ENCODE measurements at places on chromosomes 5 and 9. TPM values are rescaled to one million over a fixed set of nuclear protein-coding genes. Genes with fewer than 3 reads are reported as not detected.
A peak's percentile ranks its signal among the peaks of the same experiment; 100 is the strongest.

- H3K4me3 ChIP-seq: no peak overlapping the region
- DNase-seq: no peak
- H3K36me3 ChIP-seq: peaks cover 6% of the 10 kb centered on the region
- no peaks in the 10 kb centered on the region for H3K27me3 ChIP-seq
- H3K4me1 ChIP-seq: peaks cover 3% of the 10 kb centered on the region
- H3K27ac ChIP-seq: no peak overlapping the region
Measured at GRCh38 chr9:631596-631995, 209.9 kb upstream of the DMRT1 start.

DNA sequence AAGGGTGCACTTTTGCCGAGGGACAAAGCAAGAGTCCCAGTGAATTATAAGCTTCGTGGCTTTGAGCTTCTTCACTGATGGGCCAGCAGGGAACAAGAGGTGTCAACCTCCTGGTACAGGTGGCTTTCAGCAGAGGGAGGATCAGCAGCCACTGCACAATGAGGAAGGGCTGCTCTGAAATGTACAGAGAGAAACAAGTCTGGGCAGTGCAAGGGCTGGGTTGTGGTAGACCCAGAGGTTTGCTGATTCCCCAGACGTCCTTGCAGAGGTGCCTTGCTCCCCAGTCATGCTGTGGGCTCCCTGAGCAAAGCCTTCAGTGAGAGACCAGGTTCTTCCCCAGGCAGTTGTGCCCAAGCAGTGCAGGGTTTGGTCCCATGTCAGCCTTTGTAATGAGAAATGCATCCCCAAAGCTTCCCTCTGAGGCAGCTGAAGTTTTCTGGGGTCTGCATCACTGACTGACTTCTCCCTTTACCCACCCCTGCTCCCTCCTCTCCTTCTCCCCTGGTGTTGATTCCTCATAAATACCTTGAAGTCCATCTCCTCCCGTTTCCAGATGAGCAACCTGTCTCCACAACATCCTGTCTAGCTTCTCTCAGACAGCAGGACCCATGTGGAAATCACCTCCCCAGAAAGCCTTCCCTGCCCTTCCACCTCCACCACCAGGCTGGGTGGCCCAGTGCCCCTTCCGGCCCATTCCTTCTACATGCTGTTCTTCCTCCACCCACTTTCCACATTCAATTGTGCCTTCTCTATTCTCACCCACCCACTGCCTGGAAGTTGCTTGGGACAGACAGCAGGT is 599.6 kb upstream of the ADAMTS16 start:
- H3K27ac ChIP-seq: no peak overlapping the region
- H3K27me3 ChIP-seq: no peaks in the 10 kb centered on the region
- H3K36me3 ChIP-seq: no peaks in the 10 kb centered on the region
- no peaks in the 10 kb centered on the region for H3K4me1 ChIP-seq
- no peak for DNase-seq

DNA sequence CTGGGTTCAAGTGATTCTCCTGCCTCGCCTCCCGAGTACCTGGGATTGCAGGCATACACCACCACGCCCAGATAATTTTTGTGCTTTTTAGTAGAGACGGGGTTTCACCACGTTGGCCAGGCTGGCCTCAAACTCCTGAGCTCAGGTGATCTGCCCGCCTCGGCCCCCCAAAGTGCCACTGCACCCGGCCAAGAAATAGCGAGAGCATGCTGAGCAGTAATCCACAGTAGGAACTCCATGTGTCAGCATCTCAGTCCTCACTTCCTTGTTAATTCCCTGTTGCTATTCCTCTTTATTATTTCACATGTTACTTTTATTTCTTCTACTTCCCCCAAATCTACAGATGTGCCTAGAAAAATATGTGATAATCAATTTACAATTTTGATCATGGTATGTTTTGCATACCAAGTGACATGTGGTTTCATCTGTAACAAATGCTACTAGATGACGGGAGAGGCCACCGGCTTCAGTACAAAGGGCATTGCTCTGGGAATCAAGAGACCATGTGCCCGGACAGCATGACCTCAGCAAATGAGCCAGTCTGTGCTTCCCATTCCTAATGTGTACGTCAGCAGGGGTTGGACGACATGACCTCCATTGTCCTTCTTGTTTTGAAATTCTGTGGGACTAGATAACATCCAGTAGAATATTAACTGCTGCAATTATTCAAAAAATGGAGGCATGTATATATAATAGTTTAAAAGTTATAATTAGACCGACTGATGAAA is 61.6 kb downstream of the FNBP1 start:
- H3K27ac ChIP-seq: no peak overlapping the region
- no peaks in the 10 kb centered on the region for H3K27me3 ChIP-seq
- peaks cover 4% of the 10 kb centered on the region for H3K4me1 ChIP-seq
- peaks cover 23% of the 10 kb centered on the region for H3K36me3 ChIP-seq
- DNase-seq: no peak

- DNase-seq: no peak
- peaks cover 4% of the 10 kb centered on the region for H3K36me3 ChIP-seq
- H3K4me3 ChIP-seq: no peak overlapping the region
Measured at GRCh38 chr5:60961685-60962084, 16.7 kb downstream of the NDUFAF2 start.

DNA sequence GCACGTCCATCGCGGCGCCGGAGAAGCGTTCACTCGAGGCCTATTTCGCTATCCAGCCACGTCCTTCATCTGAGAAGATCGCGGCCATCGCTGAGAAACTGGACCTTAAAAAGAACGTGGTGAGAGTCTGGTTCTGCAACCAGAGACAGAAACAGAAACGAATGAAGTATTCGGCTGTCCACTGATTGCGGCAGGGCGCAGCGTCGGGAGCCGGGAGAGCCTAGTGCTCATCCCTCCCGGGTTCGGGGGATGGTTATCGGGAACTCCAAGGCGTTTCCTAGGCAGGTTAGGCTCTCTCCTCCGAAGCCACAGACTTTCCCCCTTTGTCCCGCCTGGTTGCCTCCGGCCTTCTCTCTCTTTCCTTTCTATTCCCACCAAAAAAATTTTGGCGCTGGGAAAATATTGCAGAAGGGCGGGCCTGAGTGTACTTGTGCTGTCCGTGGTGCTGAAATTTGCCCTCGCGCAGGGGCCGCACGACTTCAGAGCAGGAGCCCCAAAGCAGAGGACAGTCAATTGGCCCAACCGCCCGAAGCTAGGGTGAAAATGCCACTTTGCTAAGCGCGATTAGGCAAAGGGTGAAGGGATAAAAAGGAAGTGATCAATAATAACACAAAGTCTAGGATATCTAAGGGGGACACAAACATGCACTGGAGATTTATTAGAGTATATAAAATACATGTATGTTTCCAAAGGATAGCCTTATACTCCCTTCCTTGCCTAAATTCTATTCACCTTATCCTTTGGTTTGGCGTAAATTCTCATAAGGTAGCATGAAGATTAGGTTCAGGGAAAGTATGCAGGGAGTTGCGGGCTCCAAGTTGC is 1.8 kb downstream of the POU4F3 start:
- H3K36me3 ChIP-seq: no peaks in the 10 kb centered on the region
- H3K4me1 ChIP-seq: no peaks in the 10 kb centered on the region
- H3K27ac ChIP-seq: no peak overlapping the region
- H3K4me3 ChIP-seq: no peak overlapping the region
- DNase-seq: peak; percentile 48

GRCh38 chr5:95773335-95774059 is 42.4 kb downstream of the RHOBTB3 start:
- H3K27ac ChIP-seq: no peak overlapping the region
- DNase-seq: no peak
- no peak overlapping the region for H3K4me3 ChIP-seq

DNA sequence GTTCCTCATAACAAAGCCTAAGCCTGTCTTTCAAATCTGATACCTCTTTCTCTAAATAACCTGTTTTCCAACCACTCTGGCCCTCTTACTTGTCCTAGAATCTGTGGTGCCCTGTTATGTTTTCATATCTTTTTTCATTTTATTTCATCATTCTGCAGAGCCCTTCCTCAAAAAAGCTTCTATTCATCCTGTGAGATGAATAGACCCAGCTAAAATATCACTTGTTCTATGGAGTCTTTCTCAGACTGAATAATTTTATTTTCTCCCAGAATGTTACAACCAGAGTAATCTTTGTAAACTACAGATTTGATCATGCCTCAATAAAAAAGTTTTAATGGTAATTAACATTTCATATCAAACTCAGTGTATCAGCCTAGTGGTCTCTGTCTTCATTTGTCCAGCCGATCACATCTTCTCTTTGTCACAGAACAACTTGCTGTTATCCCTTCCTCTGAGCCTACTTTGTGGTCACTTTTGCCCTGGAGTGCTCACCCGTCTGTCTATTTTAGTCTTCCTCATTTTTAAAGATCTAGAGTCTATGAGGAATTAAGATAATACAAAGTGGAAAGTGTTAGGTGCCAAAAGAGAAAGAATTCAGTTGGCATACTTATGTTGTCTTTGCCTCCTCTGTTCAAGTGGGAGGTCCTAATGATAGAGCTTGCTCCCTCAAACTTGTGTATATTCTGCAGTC is 77.8 kb downstream of the ZCCHC7 start:
- H3K36me3 ChIP-seq: peaks cover 27% of the 10 kb centered on the region
- no peaks in the 10 kb centered on the region for H3K27me3 ChIP-seq
- peak overlapping the region; percentile 95 for H3K27ac ChIP-seq
- no peak for DNase-seq
- H3K4me3 ChIP-seq: peak overlapping the region; percentile 53
- peaks cover 70% of the 10 kb centered on the region for H3K4me1 ChIP-seq

DNA sequence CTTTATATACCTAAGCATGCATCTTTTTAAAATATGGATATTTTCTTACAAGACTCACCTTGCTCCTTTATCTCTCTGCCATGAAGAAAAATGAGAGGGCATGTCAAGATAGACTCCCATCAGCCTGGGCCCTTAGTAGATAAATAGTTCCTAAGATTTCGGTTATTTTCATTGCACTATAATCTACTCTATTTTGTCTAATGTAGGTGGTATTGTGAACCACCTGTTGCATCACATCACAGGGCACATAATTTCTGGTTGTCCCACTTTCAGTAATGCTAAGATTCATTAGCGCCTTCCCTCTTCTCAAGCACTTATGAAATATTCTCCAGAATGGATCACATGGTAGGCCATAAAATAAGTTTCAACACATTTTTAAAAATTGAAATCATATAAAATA is 202.5 kb upstream of the ADRA1B start:
- H3K27ac ChIP-seq: no peak overlapping the region
- H3K4me3 ChIP-seq: no peak overlapping the region
- DNase-seq: no peak

- no peak overlapping the region for H3K27ac ChIP-seq
- no peaks in the 10 kb centered on the region for H3K4me1 ChIP-seq
- no peaks in the 10 kb centered on the region for H3K27me3 ChIP-seq
Measured at GRCh38 chr9:128625391-128626146, 31.1 kb downstream of the DYNC2I2 start.

DNA sequence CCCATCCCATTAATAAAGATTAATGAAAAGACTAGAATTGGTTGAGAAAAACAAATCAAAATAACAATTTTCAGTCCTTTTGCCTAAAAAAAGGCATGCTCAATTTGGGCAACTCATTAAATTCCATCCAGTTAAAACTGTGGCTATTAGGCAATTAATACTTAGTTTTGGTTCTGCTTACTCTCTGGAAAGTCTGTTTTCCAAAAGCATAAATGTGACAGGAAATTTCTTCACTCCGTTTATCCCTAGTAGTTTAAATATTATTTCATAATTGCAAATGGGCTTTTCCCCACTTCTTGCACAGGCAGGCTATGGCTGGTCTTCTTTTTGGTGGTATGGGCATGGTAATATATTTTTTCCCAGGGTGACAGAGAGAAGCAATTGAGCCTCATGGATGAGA is 373.3 kb upstream of the KLF4 start:
- H3K36me3 ChIP-seq: no peaks in the 10 kb centered on the region
- DNase-seq: no peak
- H3K4me1 ChIP-seq: peaks cover 13% of the 10 kb centered on the region
- H3K27me3 ChIP-seq: no peaks in the 10 kb centered on the region

GRCh38 chr5:124438903-124439281 is 307.5 kb downstream of the ZNF608 start:
- no peak overlapping the region for H3K4me3 ChIP-seq
- H3K27me3 ChIP-seq: no peaks in the 10 kb centered on the region
- no peaks in the 10 kb centered on the region for H3K36me3 ChIP-seq

DNA sequence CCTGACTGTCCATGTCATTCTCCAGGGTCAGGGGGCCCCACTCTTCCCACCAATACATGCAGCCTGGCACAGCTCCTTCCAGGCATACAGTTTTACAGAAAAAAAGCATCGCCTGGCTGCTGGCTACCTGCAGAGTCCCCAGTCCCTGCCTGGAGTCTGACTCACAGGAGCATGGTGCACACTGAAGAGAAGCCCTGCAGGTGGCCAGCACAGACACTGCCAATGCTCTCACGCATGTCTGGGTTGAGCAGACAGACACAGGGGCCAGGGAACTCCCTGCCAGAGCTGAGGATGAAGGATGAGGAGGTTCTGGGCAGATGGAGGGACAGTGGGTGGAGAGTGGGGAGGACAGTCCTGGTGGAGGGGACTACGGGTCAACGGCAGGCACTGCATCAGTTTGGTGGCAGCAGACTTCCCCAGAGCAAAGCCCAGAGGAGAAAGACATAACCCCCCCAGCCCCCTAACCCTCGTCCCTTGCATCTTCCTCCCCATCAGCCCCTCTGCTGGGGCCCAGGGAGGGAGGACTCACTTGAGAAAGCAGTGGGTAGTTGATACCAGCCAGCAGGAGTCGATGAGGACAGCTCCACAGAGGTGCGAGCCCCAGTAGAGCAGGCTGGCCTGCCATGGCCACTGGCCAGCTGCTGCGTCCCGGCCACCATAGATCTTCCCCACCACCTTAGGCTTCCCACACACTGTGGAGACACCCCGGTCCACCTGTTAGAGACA is 72.9 kb upstream of the SPTLC1 start:
- DNase-seq: no peak
- no peaks in the 10 kb centered on the region for H3K4me1 ChIP-seq
- H3K36me3 ChIP-seq: no peaks in the 10 kb centered on the region
- H3K4me3 ChIP-seq: no peak overlapping the region
- no peaks in the 10 kb centered on the region for H3K27me3 ChIP-seq
- no peak overlapping the region for H3K27ac ChIP-seq

- H3K27me3 ChIP-seq: no peaks in the 10 kb centered on the region
- H3K4me1 ChIP-seq: no peaks in the 10 kb centered on the region
- H3K36me3 ChIP-seq: no peaks in the 10 kb centered on the region
- H3K4me3 ChIP-seq: no peak overlapping the region
- no peak overlapping the region for H3K27ac ChIP-seq
Measured at GRCh38 chr5:133228316-133228715, 176.5 kb downstream of the HSPA4 start.

GRCh38 chr5:150513375-150514309 is 5.7 kb downstream of the NDST1 start:
- no peak overlapping the region for H3K4me3 ChIP-seq
- no peak for DNase-seq
- H3K27me3 ChIP-seq: no peaks in the 10 kb centered on the region
- no peaks in the 10 kb centered on the region for H3K36me3 ChIP-seq
- no peak overlapping the region for H3K27ac ChIP-seq

MEGF9 gene
- 55.4 TPM for total RNA-seq

ARSI gene
- not detected for total RNA-seq

DPP7 gene
- total RNA-seq: 114 TPM

KIF24 gene
- total RNA-seq: 7.0 TPM

GLRA1 gene
- total RNA-seq: not detected

MSX2 gene
- total RNA-seq: not detected

CTXN3 gene
- total RNA-seq: not detected

INSL4 gene
- total RNA-seq: not detected

SMC5 gene
- 42.8 TPM for total RNA-seq
